ENCODE measurements at places on chromosomes 6 and 20.

- no peak for DNase-seq
Measured at GRCh38 chr6:53044071-53044470, 21.1 kb upstream of the FBXO9 start.

DNA sequence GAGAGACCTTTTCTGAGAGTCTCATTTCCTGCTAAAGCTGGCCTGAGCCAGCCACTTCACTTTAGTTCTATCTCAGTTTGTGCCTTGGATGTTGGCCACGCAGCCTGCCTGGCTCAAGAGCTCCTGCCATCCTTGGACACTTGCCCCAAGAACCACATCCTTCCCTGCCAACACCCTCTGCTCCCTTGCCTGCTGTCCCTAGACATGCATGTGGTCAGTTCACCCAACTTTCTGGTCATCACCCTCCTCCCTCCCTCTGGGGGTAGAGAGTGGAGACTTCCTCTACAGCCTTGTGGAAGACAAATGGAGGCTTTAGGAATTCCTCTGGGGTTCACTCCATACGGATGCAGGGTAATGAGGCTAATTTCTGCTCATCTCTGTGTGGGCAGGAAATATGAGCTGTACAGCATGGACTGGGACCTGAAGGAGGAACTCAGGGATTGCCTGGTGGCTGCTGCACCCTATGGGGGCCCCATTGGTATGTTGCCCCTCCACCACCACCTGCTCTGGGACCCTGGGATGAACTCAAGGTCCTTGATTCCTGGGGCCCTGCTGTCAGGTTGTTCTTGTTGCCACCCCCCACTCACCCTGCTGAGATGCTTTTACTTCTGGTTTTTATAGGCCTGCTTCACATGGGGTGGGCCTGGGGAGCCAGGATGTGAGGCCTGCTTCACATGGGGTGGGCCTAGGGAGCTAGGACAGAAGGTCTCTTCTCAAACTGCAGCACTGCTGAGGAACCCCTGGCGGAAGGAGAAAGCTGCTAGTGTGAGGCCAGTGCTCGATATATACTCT is 13.8 kb upstream of the PTPRA start:
- DNase-seq: no peak

- DNase-seq: peak; percentile 92
Measured at GRCh38 chr6:24283043-24283985, 74.5 kb downstream of the DCDC2 start.

DNA sequence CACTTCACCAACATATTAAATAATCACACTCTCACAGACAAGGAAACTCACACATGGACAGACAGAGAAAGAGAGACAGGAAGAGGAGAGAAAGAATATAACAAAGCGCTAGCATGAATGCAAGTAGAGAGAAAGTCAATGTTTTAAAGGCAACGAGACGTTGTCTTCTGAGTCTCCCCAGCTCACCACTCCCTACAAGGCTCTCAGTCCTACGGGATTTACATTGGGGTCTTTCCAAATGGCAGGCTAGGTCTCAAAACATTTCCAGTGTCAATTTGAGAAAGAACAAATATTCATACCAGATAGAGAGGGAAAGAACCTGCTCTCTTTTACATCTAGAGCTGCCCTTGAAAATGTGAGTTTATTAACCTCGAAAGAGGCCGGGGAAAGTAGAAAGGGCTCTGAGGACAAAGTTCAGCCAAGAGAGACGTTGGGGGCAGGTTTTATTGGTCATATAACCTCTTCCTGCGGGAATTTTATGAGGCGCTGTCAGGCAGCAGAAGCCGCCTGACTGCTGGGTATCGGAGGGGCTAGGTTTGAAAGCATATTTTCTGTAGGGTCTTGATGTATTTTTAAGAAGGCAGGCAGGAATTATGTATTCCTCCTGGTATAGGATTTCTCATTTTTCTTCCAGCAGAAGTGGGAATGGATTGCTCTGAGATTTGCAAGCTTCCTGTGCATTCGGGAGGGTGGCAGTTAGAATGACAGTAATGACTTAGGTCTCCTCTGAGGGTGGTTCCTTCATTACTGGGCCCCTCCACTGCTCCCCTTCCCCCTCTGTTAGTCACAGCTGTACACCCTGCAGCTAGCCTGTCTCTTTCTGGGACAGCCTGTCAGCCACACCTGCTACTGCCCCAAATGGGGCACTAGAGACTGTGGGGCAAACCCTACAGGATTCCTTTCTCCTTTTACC is 34.4 kb upstream of the KIF16B start:
- no peak for DNase-seq
